Amygdala (tissue), 56 donors: ENCODE measurements at places on chromosomes 4 and X.

- DNase-seq: no peak
Measured at GRCh38 chr4:186826846-186827533, 103.3 kb upstream of the FAT1 start.

DNA sequence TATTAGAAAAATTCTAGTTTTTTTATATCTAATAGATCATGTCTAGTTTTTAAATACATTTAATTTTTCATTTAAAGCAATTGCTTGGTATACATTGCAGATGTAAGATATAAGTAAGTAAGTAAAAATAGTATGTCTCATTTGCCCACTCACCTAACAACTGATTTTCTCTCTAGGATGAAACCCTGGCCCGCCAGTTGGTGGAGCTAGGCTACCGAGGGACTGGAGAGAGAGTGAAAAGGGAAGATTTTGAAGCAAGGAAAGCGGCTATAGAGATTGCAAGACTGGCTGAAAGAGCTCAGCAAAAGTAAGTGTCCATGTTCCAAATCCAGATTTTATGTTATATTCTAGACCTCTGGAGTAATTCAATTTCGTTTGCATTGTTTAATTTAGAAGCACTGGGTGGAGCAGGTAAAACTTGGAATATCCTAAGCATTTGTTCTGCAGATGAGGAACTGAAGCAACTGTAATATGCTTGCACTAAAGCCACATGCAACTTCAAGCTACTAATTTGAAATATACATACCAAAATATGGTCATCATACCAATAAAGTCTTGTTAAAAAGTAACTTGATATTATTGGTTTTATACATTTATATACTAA, 27.1 kb downstream of the CFAP299 start:
- no peak for DNase-seq

DNA sequence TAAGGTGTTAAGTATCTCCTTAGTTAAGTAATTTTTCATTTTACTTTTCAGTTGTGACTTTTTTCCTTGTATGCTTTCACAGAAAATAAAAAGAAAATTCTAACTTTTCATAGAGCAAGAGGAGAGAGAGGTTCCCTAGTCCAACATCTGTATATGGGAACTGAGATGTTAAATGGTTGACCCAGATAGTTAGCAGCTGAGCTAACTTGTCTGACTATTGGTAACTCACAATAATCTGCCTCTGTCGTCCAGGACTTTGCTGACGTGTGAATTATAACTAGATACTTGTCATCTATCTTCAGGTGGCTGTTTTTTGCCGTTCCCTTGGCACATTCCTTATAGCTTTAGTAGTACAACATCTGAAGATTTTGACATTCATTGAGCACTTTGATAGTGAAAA, 29.9 kb downstream of the TBC1D19 start:
- DNase-seq: no peak

GRCh38 chrX:48468693-48469691, 1.1 kb downstream of the SLC38A5 start:
- DNase-seq: no peak

DNA sequence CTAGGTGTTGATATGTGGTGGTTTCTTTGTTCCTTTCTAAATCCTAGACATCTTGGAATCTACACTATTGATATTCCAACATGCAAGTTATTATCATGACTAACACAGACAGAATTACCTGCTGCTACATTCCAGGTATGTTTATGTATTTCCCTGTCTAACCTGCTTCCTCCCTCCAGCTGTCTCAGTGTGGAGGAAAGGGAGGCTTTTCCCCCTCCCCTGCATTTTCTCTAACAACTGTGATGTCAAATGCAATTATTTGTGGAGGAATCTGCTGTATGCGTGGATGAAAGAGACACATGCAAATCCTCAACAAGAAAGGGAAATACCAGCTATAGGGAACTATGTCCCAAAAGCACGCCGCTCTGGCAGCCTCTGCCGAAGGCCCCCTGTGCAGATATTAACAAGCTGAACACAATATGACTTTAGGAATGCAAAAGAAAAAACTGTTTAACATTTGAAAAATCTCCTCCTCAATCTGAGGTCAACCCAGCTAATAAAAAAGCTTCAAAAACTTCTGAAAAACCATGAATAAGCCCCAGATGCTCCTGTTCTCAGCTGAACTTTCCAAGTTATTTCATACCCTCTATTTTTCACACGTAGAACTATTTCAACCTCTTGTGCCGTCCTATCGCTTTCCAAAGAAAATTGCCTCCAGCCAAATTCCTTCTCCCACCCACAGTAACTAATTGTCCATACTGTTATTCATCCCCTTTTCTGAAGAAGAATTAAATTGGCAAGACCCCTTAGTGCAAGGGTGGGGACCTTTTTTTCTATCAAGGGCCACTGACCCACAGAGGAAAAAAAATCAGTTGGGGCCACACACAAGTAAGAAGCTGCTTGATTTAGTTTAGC, 225.1 kb upstream of the GPC4 start:
- DNase-seq: no peak

DNA sequence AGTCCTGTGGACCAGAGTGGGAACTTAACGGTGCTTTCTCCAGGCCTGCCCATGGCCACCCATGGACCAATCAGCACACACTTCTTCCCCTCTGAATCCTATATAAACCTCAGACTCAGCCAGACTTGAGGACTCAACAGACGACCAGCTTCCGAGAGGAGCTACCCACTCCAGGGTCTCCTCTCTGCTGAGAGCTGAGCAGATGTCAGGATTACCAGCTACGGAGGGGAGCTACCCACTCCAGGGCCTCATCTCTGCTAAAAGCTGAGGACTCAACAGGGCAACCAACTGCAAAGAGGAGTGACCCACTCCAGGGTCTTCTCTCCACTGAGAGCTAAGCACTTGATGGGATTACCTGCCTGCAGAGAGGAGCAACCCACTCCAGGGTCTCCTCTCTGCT, 80.0 kb upstream of the DDX60 start:
- no peak for DNase-seq

DNA sequence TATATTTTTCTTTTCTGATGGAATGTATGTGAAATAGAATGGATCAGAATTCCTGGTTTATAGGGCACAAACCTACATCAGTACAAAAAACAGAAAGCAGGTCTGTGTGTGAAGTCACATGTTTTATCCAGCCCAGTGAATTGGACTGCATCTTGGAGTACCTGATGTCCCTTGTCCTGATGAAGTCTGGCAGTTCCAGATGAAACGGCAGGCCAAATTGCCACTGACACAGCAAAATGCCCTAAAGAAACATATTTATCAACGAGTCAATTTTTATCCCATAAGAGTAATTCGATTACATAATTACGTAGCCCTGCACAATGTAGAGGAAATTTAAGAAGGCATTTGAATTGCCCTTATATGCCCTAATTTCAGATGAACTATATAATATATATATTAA, 37.8 kb upstream of the ATP6AP2 start:
- DNase-seq: no peak

- DNase-seq: no peak
Measured at GRCh38 chr4:2598511-2599303, 62.3 kb downstream of the FAM193A start.

DNA sequence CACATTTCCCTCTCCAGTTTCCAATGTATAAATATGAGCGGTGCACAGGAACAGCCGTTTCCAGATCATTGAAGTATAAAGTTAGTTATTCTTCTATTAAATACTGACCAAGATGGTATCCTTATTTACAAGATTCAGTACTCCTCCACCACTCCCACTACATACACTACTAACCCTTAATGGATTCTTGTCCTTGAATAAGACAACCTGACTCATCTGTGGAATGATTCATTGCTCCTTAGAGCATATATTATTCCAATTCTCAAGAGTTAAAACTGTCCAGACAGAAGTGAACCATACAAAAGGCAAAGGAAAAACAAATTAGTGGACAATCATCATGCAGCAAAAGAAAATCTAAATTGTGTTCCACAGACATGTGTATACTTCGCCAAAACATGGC, 373.3 kb downstream of the IDS start:
- DNase-seq: no peak

- no peak for DNase-seq
Measured at GRCh38 chr4:161894014-161894413, 269.8 kb downstream of the FSTL5 start.

DNA sequence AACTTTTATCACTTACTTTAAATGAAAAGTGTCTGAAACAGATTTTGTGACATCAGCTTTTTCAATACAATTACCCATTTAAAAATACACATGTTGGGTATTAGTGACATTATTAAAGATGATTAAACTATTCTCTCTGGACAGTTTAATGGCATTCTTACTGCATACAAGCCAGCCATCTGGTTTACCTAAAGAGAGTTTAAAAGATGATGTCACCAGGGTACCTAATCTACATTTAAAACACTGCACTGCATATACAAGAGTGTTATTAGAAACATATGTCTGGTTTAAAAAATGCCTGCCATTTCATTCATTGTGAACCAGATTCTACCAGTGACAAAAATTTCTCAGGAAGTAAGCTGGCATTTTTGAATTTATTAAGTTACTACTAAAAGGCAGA, 919.1 kb downstream of the ADGRL3 start:
- no peak for DNase-seq

DNA sequence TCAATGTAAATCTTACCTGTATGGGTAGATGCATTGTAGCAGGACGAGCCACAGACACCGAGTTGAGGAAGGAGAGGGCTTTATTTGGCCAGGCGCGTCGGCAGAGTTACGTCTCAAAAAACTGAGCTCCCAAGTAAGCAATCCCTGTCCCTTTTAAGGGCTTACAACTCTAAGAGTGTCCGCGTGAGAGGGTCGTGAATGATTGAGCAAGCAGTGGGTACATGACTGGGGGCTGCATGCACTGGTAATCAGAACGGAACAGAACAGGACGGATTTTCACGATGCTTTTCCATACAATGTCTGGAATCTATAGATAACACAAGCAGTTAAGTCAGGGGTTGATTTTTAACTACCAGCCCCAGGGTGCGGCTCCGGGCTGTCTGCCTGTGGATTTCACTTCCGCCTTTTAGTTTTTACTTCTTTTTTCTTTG, 524.9 kb upstream of the HTR2C start:
- no peak for DNase-seq

DNA sequence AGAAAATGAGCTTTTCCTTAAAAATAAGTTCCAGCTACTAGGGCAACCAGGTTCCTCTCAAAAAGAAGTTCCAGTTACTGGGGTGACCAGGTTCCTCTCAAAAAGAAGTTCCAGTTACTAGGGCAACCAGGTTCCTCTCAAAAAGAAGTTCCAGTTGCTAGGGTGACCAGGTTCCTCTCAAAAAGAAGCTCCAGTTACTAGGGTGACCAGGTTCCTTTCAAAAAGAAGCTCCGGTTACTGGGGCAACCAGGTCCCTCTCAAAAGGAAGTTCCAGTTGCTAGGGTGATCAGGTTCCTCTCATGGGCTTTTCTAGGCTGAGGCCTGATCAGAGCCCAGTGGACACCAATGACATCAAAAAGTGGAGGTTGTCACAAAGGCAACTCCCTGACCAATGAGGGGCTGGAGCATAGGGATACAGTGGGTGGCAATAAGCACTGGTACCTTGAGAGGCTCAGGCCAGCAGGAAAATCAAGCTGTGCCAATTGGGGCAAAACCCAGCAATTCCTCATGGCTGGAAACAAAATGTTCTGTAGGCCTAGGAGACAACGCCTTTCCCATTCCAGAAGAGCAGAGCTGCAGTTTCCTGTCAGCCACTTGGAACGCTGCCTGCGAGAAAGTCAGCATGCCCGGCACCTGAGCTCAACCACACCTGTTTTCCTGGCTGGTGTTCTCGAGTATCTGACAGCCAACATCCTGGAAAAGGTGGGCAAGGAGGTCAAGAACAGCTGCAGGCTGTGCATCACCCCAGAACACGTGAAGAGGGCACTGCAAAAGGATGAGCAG, 12.3 kb upstream of the SYTL5 start:
- DNase-seq: no peak

- no peak for DNase-seq
Measured at GRCh38 chr4:184684491-184685189, 35.1 kb downstream of the PRIMPOL start.
